ENCODE measurements at places on chromosomes 4 and X.

DNA sequence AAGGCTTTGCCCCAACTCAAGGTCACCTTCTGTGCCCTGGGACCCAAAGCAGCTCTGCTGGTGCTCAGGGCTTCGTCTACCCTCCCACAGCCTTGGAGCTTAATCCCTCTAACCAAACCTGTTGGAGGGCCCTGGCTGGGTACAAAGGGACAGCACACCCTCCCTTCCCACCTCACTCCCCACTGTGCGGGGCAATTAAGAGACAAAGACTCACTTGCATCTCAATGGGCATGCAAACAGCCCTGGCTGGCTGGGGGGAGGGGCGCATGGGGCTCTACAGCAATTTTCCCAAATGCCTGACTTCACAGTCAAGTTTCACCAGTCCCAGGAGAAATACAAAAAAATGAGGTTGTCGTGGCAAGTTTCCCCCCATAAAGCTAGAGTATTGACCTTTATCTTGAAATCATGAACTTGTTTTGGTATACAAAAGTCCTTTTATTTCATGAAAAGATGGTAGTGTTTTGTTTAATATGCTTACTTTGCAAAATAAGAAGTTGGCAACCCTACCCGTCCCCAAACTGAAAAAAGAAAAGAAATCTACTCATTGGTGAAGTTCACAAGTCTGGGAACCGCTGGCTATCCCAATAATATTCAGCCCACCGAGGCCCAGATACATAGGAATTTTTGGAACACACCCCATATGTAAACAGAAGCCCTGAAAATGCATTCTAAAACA, 4.1 kb upstream of the CD99L2 start:
- H3K36me3 ChIP-seq: no peaks in the 10 kb centered on the region
- H3K4me1 ChIP-seq: no peaks in the 10 kb centered on the region
- no peaks in the 10 kb centered on the region for H3K27me3 ChIP-seq
- H3K27ac ChIP-seq: no peak overlapping the region
- no peak overlapping the region for H3K4me3 ChIP-seq
- DNase-seq: no peak

- peak within 1 kb of the TSS; percentile 60 for H3K4me3 ChIP-seq
- peak; percentile 94 for DNase-seq
- H3K27ac ChIP-seq: peak within 1 kb of the TSS; percentile 89
- peaks cover 26% of the 10 kb centered on the region for H3K4me1 ChIP-seq
These were observed at the start of gene RASL11B for GRCh38 chr4:52861879-52862616. Gene RASL11B, plus strand, starts transcription at chr4:52862317. Its CDS starts 191 bp downstream, at chr4:52862508.

GRCh38 chr4:136329042-136329662, 1203.1 kb downstream of the PCDH18 start:
- H3K27me3 ChIP-seq: no peaks in the 10 kb centered on the region
- peak; percentile 8 for DNase-seq
- no peaks in the 10 kb centered on the region for H3K4me1 ChIP-seq
- no peak overlapping the region for H3K4me3 ChIP-seq
- no peaks in the 10 kb centered on the region for H3K36me3 ChIP-seq

GRCh38 chr4:89781321-89781720, 55.6 kb downstream of the SNCA start:
- H3K27ac ChIP-seq: no peak overlapping the region
- no peak overlapping the region for H3K4me3 ChIP-seq
- DNase-seq: no peak
- no peaks in the 10 kb centered on the region for H3K36me3 ChIP-seq
- no peaks in the 10 kb centered on the region for H3K4me1 ChIP-seq

DNA sequence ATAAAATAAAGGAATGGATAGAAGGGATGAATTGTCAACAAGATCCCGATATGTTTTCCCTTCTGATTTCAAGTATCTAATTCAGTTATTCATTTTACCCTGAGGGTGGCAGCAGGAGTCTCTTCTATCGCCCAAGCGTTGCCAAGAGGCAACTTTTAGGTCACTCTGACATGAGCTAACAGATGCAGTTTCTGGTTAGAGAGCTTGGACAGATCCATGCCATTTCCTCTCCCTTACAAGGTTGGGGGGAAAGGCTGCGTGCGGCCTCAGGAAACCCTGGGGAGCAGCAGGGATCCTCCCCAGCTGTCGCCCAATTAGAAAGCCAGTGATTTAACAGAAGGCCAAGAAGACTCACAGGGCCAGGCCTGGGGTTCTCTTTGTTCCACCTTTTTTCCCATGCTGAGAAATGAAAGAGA, 35.3 kb upstream of the WAS start:
- no peaks in the 10 kb centered on the region for H3K4me1 ChIP-seq
- no peaks in the 10 kb centered on the region for H3K27me3 ChIP-seq
- no peak overlapping the region for H3K27ac ChIP-seq
- peak; percentile 72 for DNase-seq
- no peak overlapping the region for H3K4me3 ChIP-seq

DNA sequence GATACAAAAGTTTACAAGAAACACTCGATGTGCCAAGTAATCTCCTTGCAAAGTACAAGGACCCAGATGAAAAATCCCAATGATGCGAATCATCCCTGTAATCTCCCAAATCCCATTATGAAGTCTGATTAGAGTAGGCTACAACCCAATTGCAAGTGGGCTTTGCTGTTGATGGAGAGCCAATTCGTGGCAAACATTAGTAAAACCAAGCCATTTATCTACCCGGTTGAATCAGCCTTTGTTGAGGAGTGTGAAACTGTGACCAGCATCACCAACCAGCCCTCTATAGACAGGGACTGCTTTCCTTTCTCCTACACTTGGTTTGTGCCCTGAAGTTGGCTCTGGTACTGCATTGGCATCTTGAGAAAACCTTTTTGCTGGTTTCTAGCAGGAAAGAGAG, 1.2 kb upstream of the PRPS2 start:
- no peak overlapping the region for H3K4me3 ChIP-seq
- no peaks in the 10 kb centered on the region for H3K36me3 ChIP-seq
- no peak overlapping the region for H3K27ac ChIP-seq

- H3K4me1 ChIP-seq: no peaks in the 10 kb centered on the region
- no peak overlapping the region for H3K27ac ChIP-seq
- H3K27me3 ChIP-seq: no peaks in the 10 kb centered on the region
- DNase-seq: peak; percentile 4
- no peaks in the 10 kb centered on the region for H3K36me3 ChIP-seq
These were observed 282.5 kb upstream of the RASGEF1B start for GRCh38 chr4:81754169-81754568.

DNA sequence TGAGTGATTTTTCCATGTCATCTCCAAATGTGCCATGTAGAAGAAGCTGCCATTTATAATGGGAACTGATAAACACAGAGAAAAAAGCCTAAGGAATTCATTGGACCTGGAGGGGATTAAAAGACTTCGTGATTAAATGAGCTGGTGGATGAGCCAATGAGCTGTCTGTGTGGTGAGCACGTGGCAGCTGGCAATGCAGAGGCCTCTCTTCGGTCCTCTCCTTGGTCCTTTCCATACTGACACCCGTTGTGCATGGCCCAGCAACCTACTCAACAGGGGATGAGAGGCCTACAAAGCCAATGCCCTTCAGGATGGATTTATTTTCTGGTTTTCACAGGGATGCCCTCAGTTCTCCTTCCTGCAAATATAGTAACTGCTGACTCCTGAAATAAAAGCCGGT, 87.7 kb upstream of the STS start:
- DNase-seq: no peak
- H3K4me3 ChIP-seq: no peak overlapping the region
- H3K27ac ChIP-seq: no peak overlapping the region
- H3K36me3 ChIP-seq: peaks cover 5% of the 10 kb centered on the region
- no peaks in the 10 kb centered on the region for H3K4me1 ChIP-seq

GRCh38 chr4:73744203-73744602, 3.8 kb downstream of the CXCL8 start:
- no peak overlapping the region for H3K4me3 ChIP-seq
- no peaks in the 10 kb centered on the region for H3K36me3 ChIP-seq
- H3K27ac ChIP-seq: no peak overlapping the region
- no peaks in the 10 kb centered on the region for H3K4me1 ChIP-seq
- H3K27me3 ChIP-seq: no peaks in the 10 kb centered on the region

GRCh38 chr4:147735413-147736301, 3.8 kb downstream of the ARHGAP10 start:
- DNase-seq: no peak
- H3K36me3 ChIP-seq: no peaks in the 10 kb centered on the region
- no peaks in the 10 kb centered on the region for H3K27me3 ChIP-seq
- H3K4me3 ChIP-seq: no peak overlapping the region

DNA sequence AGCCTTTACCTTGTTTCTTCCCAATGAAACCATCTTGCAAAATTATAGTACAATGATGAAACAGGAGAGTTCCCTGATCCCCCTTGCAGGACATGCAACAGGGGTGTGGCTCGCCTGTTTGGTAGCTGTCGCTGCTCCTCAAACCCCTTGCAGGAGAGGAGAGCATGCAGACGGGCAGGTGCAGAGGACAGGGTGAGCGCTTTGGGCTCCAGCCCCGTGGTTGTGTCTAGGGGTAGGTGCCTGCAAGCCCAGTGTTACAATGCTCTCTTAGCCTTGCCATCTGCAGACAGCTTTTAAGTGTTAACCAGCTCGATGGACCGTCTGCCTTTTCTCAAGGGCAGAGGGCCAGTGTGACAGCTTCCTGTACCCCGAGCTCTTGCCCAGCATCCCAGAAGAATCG, 102.0 kb downstream of the TAB3 start:
- no peaks in the 10 kb centered on the region for H3K27me3 ChIP-seq
- no peak overlapping the region for H3K27ac ChIP-seq
- no peaks in the 10 kb centered on the region for H3K4me1 ChIP-seq
- no peak overlapping the region for H3K4me3 ChIP-seq
- no peak for DNase-seq

DNA sequence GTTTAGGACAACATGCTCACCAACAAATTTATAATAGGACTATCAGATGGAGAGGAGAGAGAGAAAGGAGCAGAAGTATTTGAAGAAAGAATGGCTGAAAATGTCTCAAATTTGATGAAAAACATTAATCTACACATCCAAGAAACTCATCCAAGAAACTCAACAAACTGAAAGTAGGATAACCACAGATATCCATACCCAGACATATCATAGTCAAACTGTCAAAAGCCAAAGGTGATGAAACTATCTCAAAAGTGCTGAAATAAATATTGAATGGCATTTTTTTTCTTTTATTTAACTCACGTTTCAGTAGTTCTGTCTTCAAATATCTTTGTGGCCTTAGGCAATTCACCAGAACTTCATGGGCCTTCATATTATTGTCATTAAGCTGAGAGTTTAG, 116.2 kb downstream of the TBC1D19 start:
- H3K27me3 ChIP-seq: no peaks in the 10 kb centered on the region
- no peak for DNase-seq
- H3K36me3 ChIP-seq: no peaks in the 10 kb centered on the region
- no peak overlapping the region for H3K27ac ChIP-seq

- no peak for DNase-seq
- H3K4me1 ChIP-seq: no peaks in the 10 kb centered on the region
- H3K36me3 ChIP-seq: no peaks in the 10 kb centered on the region
- H3K27me3 ChIP-seq: no peaks in the 10 kb centered on the region
- no peak overlapping the region for H3K4me3 ChIP-seq
These were observed 22.0 kb upstream of the VEGFC start for GRCh38 chr4:176814770-176815169.

DNA sequence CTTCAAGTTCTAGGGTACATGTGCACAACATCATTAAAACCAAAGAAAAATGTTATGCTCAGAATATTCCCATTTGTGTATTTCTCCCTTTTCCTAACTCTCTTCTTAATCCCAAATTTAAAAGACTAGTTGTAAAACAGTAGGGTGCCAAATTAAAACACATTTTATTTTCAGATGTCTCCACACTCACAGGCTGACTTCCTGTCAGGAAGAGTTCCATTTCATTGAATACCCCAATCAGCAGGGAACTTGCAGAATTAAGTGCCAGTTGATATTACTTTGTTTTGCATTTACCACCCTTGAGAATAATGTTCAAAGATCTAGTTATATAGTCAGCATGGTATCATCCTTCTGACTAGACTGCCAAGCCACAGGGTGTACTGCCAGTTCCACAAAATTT, 207.9 kb downstream of the MAB21L2 start:
- H3K27ac ChIP-seq: no peak overlapping the region
- H3K27me3 ChIP-seq: no peaks in the 10 kb centered on the region
- no peak overlapping the region for H3K4me3 ChIP-seq
- no peaks in the 10 kb centered on the region for H3K36me3 ChIP-seq

GRCh38 chr4:107317611-107318010, 281.5 kb upstream of the DKK2 start:
- no peaks in the 10 kb centered on the region for H3K27me3 ChIP-seq
- no peak overlapping the region for H3K27ac ChIP-seq

- no peak for DNase-seq
- H3K36me3 ChIP-seq: no peaks in the 10 kb centered on the region
- no peaks in the 10 kb centered on the region for H3K27me3 ChIP-seq
- no peak overlapping the region for H3K27ac ChIP-seq
- no peak overlapping the region for H3K4me3 ChIP-seq
- H3K4me1 ChIP-seq: no peaks in the 10 kb centered on the region
These were observed 695.7 kb upstream of the GALNTL6 start for GRCh38 chr4:171117457-171117856.

GRCh38 chr4:76282941-76283689, 23.4 kb upstream of the STBD1 start:
- H3K4me3 ChIP-seq: no peak overlapping the region
- no peak overlapping the region for H3K27ac ChIP-seq
- H3K4me1 ChIP-seq: peaks cover 11% of the 10 kb centered on the region
- no peak for DNase-seq
- no peaks in the 10 kb centered on the region for H3K27me3 ChIP-seq

DNA sequence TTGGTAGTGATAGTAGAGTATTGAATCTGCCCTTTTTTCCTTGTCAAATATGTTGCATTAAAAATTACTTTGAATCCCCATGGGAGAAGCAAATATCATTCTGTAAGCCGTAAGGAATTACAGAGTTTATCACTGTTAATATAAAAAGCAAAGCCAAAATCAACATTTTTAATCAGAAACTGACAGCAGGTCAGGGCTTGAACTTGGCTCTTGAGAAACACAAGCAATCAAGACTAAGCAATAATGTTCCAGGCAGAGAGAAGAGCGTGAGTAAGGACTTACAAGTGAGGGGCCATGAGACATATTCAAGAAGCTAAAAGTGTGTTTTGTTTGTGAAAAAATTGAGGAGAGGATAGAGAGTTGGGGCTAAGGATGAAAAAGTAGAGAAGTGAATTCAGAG, 68.2 kb downstream of the ARHGAP6 start:
- no peaks in the 10 kb centered on the region for H3K27me3 ChIP-seq
- DNase-seq: no peak
- H3K4me1 ChIP-seq: no peaks in the 10 kb centered on the region
- no peak overlapping the region for H3K4me3 ChIP-seq
- no peaks in the 10 kb centered on the region for H3K36me3 ChIP-seq
- H3K27ac ChIP-seq: no peak overlapping the region

GRCh38 chr4:22427675-22428074, 88.2 kb downstream of the ADGRA3 start:
- H3K36me3 ChIP-seq: peaks cover 19% of the 10 kb centered on the region
- no peak for DNase-seq
- no peaks in the 10 kb centered on the region for H3K27me3 ChIP-seq
- H3K4me3 ChIP-seq: no peak overlapping the region
- no peaks in the 10 kb centered on the region for H3K4me1 ChIP-seq

Data from cardiac muscle cell (in vitro differentiated cells and primary cell).